ENCODE measurements at places on chromosomes 5 and 9.

DNA sequence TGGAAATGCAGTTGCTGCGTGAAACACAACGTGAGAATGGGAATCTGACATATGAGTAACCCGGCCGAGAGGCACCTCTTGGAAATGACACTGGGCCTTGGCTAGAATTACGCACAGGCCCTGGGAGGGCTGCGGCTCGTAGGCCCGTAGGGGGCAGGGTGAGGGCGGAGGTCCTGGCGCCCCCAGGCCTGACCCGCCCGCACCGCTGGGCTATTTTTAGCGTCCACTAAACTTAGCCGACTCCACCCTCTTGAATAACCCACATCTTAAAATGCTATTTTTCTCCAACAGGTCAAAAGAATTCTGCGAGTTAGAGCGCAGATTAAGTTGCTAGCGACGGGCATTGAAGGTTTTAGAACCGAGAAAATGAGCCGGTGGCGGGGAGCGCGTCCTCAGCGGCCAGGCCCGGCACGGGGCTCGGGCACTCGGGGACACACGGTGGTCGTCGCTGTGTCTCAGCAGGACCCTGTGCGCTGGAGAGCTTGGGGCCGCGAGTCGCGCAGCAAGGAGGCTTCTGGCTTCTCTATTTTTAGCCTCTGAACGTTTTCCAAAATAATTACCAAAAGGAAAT lies 168.5 kb downstream of the AUH start:
- peak; percentile 67 for DNase-seq

DNA sequence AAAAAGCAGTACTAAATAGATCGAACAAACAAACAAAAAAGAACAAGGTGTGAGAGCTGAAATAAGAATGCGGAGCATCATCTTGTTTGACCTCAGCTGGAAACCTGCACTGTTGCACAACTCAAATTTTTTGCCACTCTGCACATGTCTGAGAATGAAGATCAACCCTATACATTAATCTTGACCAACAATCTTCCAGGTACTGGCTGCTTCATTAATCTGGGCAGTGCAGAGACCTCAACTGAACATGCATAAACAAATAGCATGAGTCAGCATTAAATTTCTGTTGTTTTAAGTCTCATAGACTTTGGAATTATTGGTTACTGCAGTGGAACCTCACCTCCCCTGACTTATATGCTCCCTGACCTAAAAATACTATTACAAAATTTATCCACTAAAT lies 114.6 kb upstream of the FTMT start:
- DNase-seq, result no peak

DNA sequence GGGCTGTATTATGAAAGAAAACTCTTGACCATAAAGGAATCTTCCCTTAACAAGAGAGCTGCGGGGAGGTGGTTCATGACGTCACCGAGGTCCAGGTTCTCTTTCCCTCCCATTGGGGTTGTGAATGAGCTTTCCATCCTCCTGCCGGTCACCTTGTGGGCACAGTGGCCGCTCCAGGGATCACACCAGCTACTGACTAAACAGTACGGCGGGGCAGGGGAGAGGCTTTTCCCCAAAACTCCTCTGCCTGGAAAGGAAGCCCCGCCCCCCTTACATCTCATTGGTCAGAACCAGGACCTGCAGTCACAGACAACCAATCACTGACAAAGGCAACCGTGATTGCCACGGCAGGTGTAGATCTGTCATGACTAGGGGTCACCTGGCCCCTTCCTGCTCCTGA lies 35.6 kb downstream of the ROR2 start:
- DNase-seq, result no peak

GRCh38 chr5:84080908-84081307 lies 303.8 kb downstream of the EDIL3 start:
- DNase-seq, result no peak

- no peak for DNase-seq
These were observed at the start of gene BSPRY for GRCh38 chr9:113349445-113350094. BSPRY (plus strand) TSS chr9:113349541; CDS start chr9:113349580, 39 bp downstream.

- DNase-seq, result no peak
These were observed 32.3 kb upstream of the KIF2A start for GRCh38 chr5:62273687-62274086.

- DNase-seq, result no peak
These were observed 252.5 kb downstream of the TRPM3 start for GRCh38 chr9:70868661-70869652.

DNA sequence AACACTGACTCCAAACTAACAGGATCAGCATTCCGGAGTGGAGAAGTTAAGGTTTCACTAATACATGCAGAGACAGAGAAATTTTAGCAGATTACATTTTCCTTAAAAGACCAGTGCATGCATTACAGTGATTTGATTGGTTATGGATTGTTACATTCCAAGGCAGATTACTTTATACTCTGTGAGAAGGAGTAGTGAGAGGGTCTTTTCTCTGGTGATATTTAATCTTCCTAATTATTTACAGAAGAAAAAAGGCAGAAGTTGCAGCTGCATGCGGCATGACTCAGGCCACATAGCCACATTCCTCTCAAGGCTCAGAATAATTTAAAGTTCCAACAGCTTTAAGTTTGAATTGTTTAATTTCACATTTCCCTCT lies 53.0 kb upstream of the PDZD2 start:
- no peak for DNase-seq

DNA sequence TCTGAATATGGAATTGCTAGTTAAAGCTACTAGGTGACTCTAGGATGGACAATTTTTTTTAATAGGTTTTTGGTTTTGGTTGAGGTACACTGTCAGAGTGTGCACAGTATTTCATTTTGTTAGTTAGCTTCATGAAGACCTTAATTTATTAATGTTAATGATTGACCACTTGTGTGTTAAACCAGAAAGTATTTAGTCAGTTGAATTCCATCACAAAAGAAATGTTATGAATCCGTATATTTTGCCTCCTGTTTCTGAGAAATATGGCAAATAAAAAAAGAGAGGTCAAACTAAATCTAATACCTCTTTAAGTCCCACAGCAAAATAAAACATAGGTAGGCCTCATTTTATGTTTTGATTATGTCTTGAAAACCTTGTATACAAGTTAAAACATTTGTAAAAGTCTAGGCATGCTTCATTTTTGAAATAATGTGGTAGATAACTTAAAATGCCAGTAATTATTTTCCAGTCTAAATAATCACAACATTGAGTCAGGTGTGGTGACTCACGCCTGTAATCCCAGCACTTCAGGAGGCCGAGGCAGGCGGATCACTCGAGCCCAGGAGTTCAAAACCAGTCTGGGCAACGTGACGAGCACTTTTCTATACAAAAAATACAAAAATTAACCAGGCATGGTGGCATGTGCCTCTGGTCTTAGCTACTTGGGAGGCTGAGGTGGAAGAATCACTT lies 50.8 kb downstream of the ITGA1 start:
- DNase-seq, result no peak

- no peak for DNase-seq
These were observed 102.2 kb downstream of the TRIO start for GRCh38 chr5:14245132-14245925.

GRCh38 chr5:140249536-140249935 lies 53.4 kb downstream of the PFDN1 start:
- DNase-seq, result no peak

- no peak for DNase-seq
These were observed 6.8 kb upstream of the HNRNPA0 start for GRCh38 chr5:137760719-137761516.

GRCh38 chr5:8068078-8068477 lies 199.1 kb downstream of the MTRR start:
- DNase-seq, result no peak

GRCh38 chr9:83239747-83240146 lies 176.8 kb upstream of the RASEF start:
- no peak for DNase-seq

- DNase-seq, result no peak
These were observed 38.8 kb downstream of the PROP1 start for GRCh38 chr5:177957241-177957640.

Data from stimulated activated CD4-positive, alpha-beta T cell treated with anti-CD3 and anti-CD28 coated beads, TNF-alpha, amount 100 ng/mL, for 48 hours (primary cell).